ENCODE measurements at places on chromosomes 2 and 18. TPM values are rescaled to one million over a fixed set of nuclear protein-coding genes. Genes with fewer than 3 reads are reported as not detected.

Gene CD8B
- total RNA-seq = not detected

Gene FKBP7
- total RNA-seq = 36.7 TPM

Gene MLPH
- total RNA-seq = 40.9 TPM

Gene CHRNG
- not detected for total RNA-seq

Gene CRYGB
- total RNA-seq = not detected

Gene IL1RN
- not detected for total RNA-seq

Gene RHOB
- 174 TPM for total RNA-seq

All from myometrial cell (primary cell).